ENCODE measurements at places on chromosomes 2 and 18. TPM values are rescaled to one million over a fixed set of nuclear protein-coding genes. Genes with fewer than 3 reads are reported as not detected.

- no peak overlapping the region for H3K27ac ChIP-seq
- ATAC-seq = no peak
- H3K4me3 ChIP-seq = no peak overlapping the region
- H3K36me3 ChIP-seq = no peaks in the 10 kb centered on the region
Measured at GRCh38 chr2:154804451-154804850, 106.0 kb downstream of the KCNJ3 start.

- H3K27me3 ChIP-seq = no peaks in the 10 kb centered on the region
- ATAC-seq = no peak
- H3K36me3 ChIP-seq = no peaks in the 10 kb centered on the region
- H3K4me1 ChIP-seq = no peaks in the 10 kb centered on the region
Measured at GRCh38 chr2:33526921-33527320, 50.5 kb downstream of the RASGRP3 start.

- no peaks in the 10 kb centered on the region for H3K36me3 ChIP-seq
- peaks cover 41% of the 10 kb centered on the region for H3K4me1 ChIP-seq
- H3K27me3 ChIP-seq = no peaks in the 10 kb centered on the region
- ATAC-seq = no peak
- no peak overlapping the region for H3K27ac ChIP-seq
- no peak overlapping the region for H3K4me3 ChIP-seq
Measured at GRCh38 chr18:76472829-76473228, 22.2 kb downstream of the ZNF516 start.

DNA sequence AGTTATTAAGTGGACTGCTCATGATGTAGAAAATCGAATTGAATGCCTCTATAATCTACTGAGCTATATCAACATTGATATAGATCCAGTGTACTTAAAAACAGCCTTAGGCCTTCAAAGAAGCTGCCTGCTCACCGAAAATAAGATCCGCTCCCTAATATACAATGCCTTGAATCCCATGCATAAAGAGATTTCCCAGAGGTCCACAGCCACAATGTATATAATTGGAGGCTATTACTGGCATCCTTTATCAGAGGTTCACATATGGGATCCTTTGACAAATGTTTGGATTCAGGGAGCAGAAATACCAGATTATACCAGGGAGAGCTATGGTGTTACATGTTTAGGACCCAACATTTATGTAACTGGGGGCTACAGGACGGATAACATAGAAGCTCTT, 2.0 kb downstream of the KLHL23 start:
- peaks cover 31% of the 10 kb centered on the region for H3K27me3 ChIP-seq
- peak overlapping the region; percentile 87 for H3K4me3 ChIP-seq

DNA sequence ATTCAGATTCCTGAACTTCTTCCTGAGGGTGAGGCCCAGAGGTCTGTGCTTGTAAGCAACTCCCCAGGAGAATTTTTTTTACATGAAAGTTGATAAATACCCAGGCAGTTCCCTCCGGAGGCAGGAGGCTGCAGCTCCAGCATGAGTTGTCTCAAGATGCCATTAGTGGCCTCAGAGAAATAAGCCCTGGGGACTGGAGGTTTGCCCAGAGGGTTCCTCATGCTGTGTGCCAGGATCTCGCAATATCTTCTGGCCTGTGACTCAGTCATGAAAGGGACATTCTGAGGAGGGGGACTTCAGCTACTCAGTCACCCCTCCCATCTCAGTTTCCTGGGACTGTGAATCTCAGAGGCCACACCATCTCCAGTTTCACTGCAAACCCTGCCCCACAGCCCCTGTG, 49.9 kb downstream of the LYPD1 start:
- ATAC-seq = no peak
- no peak overlapping the region for H3K27ac ChIP-seq
- peaks cover 2% of the 10 kb centered on the region for H3K27me3 ChIP-seq
- no peaks in the 10 kb centered on the region for H3K36me3 ChIP-seq
- no peak overlapping the region for H3K4me3 ChIP-seq

Gene GPR35
- 4.4 TPM for total RNA-seq

Gene MRO
- not detected for total RNA-seq
